Peyer's patch (tissue), 4 donors: ENCODE measurements at places on chromosomes 6 and 20. TPM values are rescaled to one million over a fixed set of nuclear protein-coding genes. Genes with fewer than 3 reads are reported as not detected.
A peak's percentile ranks its signal among the peaks of the same experiment; 100 is the strongest.

DNA sequence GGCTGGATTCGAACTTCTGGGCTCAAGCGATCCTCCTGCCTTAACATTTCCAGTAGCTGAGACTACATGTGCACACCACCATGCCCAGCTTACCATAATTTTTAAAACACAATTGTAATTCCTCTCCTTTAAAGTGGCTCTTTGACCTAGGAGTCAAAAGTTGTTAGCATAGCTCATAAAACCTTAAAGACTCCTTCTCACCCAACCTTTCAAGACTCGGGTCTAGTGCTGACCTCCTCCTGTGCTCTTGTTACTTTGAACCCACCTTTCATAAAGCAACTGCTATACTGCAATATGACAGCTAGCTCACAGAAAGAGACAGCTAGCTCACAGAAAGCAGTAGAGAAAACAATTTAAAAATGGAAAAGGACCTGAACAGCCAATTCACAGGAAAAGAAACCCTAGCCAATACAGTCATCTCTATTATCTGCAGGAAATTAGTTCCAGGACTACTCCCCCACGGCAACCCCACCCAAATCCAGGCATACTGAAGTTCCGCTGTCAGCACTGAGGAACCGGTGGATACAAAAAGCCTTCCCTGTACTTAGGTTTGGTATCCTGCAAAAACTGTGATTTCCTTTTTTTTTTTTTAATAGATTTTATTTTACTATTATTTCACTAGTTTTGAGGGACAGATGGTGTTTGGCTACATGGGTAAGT is 20.3 kb downstream of the SSR1 start:
- no peak for DNase-seq

DNA sequence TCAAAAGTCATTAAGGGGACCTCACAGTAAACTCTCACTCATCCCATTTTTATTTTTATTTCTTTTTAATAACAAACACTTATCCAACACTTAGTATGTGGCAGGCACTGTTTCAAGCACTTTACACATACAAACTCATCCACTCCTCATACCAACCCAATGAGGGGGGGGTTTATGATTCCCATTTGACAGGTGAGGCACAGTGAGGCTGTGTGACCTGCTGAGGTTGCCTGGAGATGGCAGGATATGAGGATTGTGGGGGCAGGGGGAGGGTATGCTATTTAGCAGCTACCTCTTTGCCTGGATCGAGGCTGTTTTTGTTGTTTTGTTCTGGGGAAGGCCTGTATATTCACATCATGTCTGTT is 219.8 kb downstream of the KIF16B start:
- DNase-seq = no peak

The CLDN20 gene
- total RNA-seq = not detected

DNA sequence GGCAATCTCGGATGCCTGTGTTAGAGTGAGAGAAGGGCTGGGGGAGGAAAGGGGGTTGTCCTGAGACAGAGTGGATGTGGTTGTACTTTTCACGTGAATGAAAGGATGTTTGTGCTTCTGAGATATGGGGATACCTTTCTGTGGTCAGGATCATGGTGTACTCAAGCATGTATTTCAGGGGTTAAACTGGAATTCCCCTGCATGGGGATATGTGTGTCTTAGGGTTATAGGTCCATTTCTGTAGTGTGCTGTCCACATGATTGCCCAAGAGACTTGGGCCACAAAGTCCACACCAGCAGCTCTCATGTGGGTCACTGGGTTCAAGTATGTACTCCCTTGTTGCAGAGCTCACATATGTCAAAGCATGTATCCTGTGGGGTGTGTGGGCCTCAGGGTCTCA is 10.5 kb downstream of the SYNGAP1 start:
- peak; percentile 55 for DNase-seq

GRCh38 chr6:52293067-52293466 is 8.5 kb upstream of the MCM3 start:
- no peak for DNase-seq

- DNase-seq = no peak
These were observed 191.3 kb downstream of the TSHZ2 start for GRCh38 chr20:53163486-53163885.

DNA sequence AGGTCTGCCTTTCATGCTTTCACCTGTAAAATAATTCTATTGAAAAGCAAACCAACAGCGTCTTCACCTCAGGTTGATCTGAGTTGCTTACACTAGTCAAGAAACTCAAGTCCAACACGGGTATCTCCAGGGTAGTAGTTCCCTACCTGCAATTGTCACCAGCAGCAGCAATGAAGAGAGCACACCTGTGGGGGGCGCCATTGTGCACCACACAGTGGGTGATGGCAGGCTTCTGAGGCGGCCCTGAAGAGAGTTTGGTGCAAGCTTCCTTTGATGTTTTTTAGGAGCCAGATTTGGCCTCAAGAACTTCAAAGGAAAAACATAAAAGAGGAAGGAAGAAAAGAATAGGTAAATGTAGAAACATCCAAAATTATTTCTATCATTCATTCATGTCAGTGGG is 45.1 kb downstream of the KIAA0319 start:
- no peak for DNase-seq

- DNase-seq = no peak
These were observed 40.6 kb downstream of the LYRM2 start for GRCh38 chr6:89597988-89598387.

GRCh38 chr6:26561533-26562466 is 23.6 kb downstream of the HMGN4 start:
- DNase-seq = no peak

GRCh38 chr6:90204327-90205056 is 92.2 kb downstream of the BACH2 start:
- DNase-seq = no peak

DNA sequence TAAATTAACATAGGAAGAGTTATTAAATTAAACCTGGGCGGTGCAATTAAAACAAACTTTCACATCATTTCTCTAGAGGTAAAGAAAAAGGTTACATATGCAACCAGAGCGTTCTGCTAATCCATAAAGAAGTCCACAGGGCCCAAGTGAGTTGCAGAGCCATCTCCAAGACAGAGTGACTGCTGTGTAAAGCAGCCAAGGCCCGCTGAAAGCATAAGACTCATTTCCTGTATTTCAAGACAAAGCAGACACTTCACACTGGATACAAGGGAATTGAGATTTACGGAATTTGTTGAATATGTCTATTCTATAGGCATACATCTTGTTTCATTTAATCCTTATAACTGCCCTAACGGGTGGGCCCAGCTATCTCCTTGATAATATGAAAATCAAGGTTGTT is 422.8 kb downstream of the CBLN4 start:
- DNase-seq = no peak
